ENCODE measurements at places on chromosomes 6 and 20.

DNA sequence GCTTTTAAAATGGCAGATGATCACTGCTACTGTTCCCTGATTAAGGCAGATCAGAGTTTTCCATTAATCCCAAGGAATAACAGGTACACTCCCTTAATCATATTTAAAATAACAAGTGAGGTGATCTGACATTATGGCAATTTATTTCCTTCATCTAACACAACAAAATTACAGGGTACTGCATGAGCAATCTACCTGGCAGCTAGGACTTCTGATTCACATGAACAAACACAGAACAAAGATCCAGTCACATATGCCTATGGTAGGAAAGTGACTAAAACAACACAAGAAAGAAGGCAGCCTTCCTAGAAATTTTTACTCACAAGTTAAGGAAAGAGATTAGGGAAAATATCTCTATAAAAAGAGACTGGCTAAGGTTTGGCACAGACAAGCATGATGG lies 33.2 kb downstream of the MAP7 start:
- DNase-seq, result no peak

DNA sequence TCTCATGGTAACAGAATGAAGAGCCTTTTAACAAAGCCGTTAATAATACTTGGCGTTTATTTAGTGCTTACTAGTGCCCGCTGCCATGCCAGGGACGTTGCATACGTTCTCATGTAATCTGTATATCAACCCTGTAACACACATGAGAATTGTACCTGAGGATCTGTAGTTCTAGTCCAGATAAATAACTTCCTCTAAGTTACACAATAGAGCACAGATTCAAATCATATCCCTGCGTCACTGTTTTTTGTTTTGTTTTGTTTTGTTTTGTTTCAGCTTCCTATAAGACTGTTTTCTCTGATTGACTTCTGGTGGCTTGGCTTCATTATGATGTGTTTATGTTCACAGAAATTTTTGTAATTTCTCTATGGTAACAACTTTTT lies 553 bp downstream of the ZSCAN16 start:
- DNase-seq, result no peak

- no peak for DNase-seq
These were observed 75.2 kb upstream of the ARID1B start for GRCh38 chr6:156701966-156702365.

- DNase-seq, result no peak
These were observed 156.9 kb upstream of the SOX4 start for GRCh38 chr6:21436625-21437024.

GRCh38 chr6:132144456-132144855 lies 193.3 kb upstream of the CCN2 start:
- no peak for DNase-seq

GRCh38 chr20:24685736-24686135 lies 216.3 kb downstream of the SYNDIG1 start:
- no peak for DNase-seq

DNA sequence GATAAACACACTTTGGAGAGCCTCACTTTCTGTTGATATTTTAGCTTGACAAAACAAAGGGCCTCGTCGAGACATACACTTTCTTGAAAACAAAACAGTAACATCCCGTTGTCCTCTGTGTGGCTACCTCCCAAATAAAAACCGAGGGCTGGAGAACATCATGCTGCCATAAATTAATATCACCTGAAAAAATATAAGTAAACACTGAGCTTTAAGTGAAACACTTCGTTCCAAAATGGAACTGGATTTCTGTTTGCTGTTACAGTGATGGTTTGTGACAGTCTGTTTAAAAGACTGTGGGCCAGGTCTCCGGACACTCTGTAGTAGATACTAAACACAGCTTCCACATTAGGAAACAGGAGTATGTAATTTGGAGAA lies 187.2 kb downstream of the SMOC2 start:
- DNase-seq, result no peak

DNA sequence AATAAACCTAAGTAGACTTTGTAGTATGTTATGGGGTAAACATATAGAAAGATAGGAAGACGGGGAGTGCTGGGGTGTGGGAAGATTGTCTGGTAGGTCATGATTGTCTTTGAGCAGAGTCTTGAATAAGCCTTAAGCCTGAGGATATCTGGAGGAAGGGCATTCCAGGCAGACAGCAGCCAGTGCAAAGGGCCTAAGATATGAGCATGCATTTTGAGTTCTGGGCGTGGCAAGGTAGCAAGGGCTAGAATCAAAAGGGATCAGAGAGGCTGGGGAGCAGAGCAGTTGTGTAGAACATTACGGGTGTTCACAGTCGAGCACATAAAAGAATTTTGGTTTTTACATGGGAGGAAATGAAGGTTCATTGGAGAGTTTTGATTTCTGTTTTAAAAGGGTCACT lies 14.3 kb downstream of the BICRAL start:
- DNase-seq, result no peak

- no peak for DNase-seq
These were observed 589.8 kb upstream of the CDH4 start for GRCh38 chr20:60662307-60662706.

DNA sequence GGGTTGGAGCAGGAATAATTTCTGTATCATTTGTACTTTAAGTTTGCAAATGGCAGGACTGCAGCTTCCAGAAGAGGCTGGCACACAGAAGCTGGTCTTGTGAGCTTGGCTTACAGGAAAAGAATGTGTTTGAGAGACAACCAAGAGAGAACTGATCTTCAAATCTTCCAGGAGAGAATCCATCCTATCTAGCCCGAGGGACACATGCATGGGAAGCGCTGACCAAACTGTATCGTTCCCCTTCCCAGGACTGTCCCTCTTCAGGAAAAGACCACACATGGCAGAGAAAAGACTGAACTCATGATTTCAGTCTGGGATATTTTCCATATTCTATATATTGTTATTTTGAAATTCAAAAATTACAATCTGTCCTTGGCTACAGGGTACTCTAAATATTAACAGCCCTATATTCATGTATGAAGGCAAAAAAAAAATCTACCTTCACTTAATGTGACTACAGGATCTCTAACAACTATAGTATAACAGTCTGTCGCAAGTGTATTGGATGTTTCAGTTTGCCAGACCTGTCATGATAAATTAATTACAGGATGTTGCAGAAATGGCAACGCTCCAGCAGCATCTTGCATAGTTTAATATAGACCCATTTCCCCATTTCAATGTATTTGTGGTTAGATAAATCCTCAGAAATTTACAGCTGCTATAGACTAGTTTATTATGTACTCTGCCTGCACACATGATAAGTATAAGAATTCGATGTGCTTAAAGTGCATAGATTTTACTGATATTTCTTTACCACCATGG lies 99.4 kb downstream of the MYB start:
- no peak for DNase-seq

DNA sequence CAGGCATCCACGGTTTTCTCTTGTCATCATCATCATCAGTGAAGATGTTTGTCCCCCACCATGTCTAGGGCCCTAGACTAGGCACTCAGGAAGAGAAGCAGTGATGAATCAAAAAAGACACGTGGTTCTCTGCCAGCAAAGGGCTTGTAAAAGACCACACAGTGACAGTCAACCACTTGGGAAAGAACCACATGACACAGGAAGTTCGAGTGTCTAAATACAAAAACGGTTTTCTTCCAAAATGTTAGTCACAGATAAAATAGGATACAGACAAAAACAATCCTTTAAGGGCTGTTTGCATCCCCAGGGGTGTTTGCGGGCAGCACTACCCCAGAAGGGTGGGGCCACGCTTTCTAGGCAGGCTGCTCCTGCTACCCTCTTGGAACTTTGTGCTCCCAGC lies 356.8 kb upstream of the AGPAT4 start:
- no peak for DNase-seq

All from T-helper 2 cell treated with Interferon-gamma antibody and Interleukin-4, amounts not matched to agents 5 μg/mL and 100 μg/mL, for 36 hours (primary cell).